Lower leg skin (tissue), 4 donors: ENCODE measurements at places on chromosomes 3 and 15. TPM values are rescaled to one million over a fixed set of nuclear protein-coding genes. Genes with fewer than 3 reads are reported as not detected.
A peak's percentile ranks its signal among the peaks of the same experiment; 100 is the strongest.

DNA sequence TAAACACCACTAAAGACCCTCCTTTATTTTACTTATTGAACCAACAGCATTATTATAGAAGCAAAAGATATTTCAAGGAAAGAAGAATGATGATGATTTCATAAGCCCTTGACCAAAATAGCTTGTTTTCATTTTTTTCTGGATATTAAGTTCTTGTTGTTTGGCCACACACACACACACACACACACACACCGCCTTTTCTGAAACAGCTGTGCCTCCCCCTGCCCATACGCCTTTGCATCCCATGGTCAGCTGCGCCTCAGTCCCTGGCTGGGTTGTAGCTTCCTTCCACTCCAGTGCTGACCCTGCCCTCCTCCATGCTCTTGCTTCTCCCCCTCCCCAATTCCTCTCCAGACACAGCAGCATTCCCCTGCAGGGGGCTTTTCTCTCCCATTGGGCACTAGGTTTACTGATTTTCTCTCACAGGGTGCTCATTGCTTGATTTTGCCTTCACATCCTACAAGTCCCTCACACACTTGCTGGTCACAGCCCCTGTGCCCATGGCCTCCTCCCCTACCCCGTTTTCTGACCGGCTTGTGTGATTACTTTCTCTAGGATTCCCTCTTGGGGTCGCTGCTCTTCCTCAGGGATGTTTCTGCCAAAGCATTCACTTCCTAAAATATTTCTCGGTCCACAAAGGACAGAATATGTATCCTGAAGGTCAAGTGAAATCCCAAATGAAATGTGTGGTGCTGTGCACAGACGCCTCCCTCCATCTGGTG is 18.4 kb downstream of the MESP1 start:
- no peak for DNase-seq

DNA sequence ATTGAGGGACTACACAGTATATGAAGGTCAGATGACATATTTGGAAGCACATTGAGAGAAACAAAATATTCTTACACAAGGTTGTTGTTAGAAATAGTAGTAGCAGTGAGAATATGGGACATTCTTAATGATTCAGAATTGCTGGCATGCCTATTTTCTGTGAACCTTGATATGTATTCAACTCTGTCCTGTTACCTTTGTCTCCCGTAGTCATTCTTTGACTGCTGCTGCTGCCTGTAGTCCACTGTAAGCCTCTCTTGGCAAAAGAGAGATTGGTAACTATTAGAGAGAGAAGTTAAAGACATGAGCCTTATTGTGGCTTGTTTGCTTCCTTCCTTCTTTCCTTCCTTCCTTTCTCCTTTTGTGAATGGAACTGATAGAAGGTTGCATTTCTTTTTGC is 64.5 kb downstream of the TCF12 start:
- DNase-seq = no peak

CPNE9 gene
- total RNA-seq = 0.62 TPM

DNA sequence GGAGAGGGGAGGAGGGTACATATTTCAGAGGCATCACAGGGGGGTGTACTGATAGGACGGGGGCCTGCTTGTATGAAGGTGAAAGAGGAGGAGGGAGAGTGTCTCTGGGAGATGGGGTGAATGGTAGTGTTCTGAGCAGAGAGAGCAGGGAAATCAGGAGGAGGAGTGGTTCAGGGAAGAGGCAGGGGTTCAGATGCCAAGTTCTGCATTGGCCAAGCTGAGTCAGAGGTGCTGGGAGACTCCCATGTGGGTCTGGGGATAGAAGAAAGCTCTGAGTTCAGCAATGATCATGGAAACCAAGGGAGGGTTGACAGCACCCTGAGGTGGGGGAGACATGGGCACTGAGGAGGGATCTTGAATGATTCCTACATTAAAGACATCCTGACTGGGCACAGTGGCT is 3.0 kb downstream of the CYP8B1 start:
- DNase-seq = no peak

- DNase-seq = no peak
Measured at GRCh38 chr3:43473244-43473643, 148.6 kb downstream of the ANO10 start.

REC114 gene
- not detected for total RNA-seq

DNA sequence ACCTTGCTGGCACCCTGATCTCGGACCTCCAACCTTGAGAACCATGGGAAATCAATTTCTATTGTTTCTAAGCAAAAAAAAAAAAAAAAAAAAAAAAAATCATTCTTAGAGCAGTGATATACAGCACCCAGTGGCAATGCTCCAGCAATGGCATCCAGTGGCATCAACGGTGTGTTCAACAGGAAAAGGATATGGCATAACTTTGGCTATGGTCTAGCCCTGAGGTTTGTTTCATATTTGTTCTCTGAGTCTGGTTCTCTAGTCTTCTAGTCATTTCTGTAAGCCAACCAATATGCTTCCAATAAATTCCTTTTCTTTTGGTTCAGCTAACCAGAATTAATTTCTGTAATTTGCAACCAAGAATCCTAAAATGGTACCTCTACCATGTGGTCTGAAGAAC is 19.2 kb downstream of the DENND4A start:
- DNase-seq = no peak

KNG1 gene
- not detected for total RNA-seq

SLC9C1 gene
- not detected for total RNA-seq

GOLGA6B gene
- total RNA-seq = not detected

DNA sequence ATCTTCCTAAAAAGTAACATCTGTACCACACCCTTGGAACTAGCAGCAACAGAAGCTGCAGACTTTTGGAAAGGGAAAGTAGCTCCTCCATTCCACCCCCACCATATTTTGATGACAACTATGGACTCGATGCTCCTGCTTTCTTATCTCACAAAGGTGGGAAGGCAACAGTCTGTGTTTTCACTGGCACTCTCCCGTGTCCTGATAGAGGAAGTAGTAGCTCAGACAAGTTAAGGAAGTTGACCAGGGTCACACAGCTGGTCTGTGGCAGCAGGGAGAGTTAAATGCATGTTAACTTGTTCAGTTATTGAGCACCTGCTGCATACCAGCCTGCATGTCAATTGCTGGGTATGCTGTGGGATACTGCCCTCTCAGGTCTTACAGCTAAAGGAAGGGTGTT is 33.1 kb downstream of the BHLHE40 start:
- DNase-seq = peak; percentile 23

- DNase-seq = no peak
Measured at GRCh38 chr15:69668039-69668705, 215.6 kb downstream of the RPLP1 start.

DNA sequence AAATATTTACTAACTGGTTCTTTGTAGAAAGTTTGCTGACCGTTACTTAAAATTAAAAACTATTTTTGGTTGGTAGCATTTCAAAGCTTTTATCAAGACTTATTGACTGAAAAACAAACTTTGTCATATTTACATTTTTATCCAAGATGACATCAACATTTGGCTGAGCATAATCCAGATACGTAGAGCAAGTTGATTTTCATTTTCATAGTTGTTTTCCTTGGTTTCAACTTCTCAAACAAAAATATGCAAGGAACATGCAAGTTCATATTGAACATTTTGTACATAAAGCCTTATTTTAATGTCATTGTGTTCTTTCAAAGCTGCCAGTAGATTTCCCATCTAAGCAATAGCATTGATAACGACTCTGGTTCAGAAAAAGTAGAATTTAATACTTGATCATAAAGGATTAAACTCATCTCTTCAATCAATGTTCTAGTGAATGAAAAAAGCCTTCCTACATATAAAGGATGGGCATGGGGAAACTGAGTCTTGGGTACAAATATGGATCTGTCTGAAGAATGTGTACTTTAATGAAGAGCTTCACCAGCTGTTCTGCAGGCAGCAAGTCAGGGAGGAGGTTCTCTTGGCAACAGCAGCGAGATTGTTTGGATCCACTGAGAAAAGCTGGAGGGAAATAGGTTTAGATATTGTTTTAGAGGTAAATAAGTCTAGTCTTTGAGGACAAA is 5.6 kb downstream of the RAB8B start:
- DNase-seq = no peak

DNA sequence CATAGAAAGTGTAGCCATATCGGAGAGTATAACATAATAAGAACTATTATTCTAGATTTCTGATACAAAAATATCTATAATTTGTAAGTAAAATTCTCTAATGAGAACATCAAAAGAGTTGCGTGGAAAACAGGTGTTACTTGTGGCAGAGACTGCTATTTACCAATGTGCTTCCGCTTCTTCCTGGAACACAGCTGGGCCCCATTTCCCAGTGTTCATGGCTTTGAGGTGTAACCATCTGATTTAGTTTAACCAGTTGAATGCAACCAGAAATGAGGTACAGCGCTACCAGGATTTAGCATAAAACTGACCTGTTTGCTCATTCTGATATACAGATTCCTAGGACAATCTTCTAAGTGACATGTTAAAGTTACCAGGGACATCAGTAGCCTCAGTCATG is 1055.2 kb downstream of the IGSF11 start:
- DNase-seq = no peak
